ENCODE measurements at places on chromosomes 7 and 10.
A peak's percentile ranks its signal among the peaks of the same experiment; 100 is the strongest.

DNA sequence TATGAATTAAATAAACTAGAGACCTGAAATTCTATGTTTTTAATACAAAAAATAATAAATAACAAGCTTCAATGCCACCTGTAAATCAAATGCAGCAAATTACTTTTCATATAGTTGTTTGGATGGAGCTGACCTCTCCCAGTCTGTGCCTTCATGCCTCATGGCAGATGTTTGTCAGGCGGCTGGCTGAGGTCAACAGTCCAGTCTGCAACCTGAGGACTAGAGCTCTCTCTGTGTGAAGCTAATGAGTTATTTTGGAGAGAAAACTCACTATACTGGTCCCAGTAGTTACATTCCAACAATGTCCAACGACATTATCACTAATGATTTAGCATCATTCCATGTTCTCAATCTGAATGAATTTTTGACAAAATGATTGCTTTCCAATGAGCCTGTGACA lies 746.2 kb upstream of the POM121L12 start:
- no peak for DNase-seq

DNA sequence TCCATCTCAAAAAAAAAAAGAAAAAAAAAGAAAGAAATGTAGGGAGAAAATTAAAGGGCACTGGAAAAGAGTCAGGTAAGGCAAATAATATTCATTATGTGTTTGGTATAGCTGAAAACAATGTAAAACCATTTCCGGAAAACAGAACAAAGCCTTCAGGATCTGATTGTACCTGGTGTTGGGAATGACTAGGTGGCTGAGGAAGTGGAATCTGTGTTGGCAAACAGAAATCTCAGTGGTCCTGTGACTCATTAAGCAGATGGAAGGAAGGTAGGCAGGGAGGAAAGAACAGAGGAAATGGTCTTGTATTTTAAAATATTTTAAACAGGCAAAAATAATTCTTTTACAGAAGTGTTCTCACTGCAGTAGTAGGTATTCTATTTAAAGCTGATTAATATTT lies 55.7 kb upstream of the GATA3 start:
- no peak for DNase-seq

DNA sequence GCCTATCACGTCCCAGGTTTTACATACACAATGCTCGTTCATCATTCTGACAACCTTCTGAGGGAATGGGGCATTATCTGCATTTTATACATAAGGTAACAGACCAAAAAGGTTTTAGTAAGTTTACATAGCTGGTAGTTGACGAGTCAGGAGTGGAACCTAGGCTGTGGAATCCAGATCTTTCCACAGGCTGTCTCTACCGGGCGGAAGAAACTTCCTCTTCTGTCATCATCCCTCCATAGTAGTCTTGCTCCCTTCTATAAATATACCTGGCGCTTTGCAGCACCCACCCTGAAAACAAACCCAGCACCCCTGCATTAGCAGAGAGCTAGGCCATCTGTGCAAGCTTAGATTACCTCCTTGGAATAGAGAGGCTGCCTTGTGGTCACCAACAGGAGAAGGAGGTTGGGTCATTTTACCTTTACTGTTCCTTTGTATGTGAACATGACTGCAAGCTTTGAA lies 1.3 kb downstream of the TSPAN13 start:
- peak; percentile 39 for DNase-seq

- no peak for DNase-seq
These were observed 127.8 kb downstream of the CELF2 start for GRCh38 chr10:11145495-11145855.
